ENCODE measurements at places on chromosomes 5 and 9. TPM values are rescaled to one million over a fixed set of nuclear protein-coding genes. Genes with fewer than 3 reads are reported as not detected.

Gene ANXA2R
- 0.97 TPM for total RNA-seq

Gene GAPT
- total RNA-seq, result not detected

Gene EFNA5
- 1.6 TPM for total RNA-seq

Gene CATSPER3
- not detected for total RNA-seq

Gene MYO10
- 24.9 TPM for total RNA-seq

Gene ZMYND19
- 21.1 TPM for total RNA-seq
